ENCODE measurements at places on chromosomes 3 and 15.

GRCh38 chr3:193114431-193115340, 126.3 kb upstream of the PLAAT1 start:
- DNase-seq = no peak

DNA sequence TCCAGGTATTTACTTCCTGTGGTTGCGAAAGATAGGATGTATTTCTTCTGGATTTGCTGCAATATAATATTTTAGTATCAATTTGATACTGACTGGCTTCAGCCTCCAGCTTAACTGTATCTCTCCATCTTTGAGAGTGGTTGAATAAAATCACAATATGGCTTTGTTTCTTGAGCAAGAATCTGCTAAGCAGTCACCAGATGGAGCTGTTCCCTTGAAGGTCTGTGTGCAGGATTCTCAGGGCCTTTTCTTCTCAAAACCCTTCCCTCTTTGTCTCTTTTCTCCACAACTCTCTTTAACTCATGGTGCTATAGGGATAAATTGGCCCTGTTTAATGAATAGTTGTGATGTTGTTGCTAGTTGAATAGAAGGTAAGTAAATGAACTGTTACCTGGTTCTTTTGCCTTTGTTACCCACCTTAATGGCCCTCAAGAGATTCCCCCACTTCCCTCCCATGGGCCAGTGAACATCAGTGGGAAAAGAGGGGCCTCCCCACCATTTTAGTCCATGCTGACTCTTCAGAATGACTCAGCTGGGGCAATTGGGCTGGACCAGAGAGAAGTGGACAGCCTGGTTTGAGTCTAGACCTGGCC, 34.8 kb upstream of the RAB6B start:
- peak; percentile 84 for DNase-seq

- no peak for DNase-seq
Observed at GRCh38 chr15:79082363-79083070, 8.1 kb downstream of the RASGRF1 start.

DNA sequence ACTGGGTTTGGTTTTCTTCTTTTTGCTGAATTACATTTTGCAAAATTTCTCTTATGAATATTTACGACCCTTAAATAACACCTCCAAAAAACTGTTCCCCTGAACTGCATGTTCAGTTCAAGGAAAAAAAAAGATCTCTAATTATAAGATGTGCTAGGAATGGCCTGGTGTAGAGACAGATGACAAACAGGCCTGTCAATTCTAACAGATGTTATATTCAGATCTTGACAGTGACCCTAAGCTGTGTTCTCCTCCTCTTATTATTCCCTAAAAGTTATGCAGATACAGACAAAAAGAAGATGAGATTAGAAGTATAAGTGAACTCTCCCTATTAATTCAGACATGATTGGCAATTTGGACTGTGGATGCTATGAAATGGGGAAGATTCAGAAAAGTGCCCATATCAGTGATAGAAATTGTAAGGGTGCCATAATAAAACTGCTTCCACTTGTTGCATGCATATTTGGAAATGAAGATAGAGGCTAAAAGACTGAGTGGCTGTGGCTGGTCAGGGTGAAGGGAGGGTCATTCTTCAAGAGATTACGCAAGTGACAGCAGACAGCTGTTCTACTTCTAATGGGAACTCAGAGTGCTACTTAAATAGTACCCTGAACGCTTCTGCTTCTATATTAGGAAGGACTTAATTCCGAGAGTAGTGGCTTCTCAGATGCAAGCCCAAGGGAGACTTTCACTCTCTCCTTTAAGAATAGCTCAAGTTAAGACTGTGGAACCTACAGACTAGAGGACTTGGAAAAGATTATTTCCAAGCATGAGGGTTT, 75.5 kb downstream of the ADAMTS9 start:
- DNase-seq = no peak

DNA sequence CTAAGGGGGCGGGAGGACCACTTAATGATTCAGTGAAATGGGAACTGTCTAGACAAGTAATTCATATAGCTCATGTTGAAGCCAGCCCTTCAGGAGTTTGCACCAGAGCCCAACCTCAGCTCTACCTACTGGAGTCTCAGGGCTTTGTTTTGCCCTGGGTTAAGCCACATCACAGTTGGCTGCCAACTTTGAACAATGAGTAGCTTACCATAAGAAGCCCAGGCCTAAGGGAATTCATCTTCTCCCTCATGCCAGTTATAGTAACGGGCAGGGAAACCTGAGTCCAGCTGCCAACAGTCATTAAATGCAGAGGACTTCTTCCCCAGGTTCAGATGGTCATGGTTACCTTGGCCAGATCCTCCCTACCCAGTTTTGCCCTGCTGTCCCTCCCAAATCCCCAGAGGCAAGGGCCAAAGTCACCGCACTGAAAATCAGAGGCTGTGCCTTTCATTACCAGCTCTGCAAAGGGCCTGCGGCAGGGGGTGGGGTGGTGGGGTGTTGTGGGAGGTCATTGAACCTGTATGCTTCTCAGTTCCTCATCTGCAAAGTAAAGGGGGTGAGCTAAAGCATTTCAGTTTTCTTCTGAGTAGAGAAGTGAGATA, 302.2 kb upstream of the NR2E3 start:
- no peak for DNase-seq

DNA sequence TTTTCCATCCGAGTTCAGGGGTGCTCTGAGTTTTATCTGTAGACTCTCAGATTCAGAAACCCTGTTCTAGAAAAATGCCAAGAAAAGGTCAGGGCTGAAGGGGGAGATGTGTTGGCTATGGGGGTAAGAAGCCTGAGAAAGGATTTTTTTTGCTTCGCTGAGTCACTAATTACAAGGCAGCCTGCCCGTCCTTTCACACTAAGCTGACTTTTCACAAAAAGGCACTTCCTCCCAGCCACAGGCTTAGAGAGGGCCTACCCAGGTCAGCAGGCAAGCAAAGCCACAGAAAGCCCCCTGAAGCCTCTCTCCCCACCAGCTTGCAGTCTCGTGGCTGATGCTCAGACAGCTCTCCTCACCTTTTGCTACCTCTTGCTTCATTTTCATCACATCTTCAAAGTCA, 192.6 kb upstream of the PRICKLE2 start:
- no peak for DNase-seq

DNA sequence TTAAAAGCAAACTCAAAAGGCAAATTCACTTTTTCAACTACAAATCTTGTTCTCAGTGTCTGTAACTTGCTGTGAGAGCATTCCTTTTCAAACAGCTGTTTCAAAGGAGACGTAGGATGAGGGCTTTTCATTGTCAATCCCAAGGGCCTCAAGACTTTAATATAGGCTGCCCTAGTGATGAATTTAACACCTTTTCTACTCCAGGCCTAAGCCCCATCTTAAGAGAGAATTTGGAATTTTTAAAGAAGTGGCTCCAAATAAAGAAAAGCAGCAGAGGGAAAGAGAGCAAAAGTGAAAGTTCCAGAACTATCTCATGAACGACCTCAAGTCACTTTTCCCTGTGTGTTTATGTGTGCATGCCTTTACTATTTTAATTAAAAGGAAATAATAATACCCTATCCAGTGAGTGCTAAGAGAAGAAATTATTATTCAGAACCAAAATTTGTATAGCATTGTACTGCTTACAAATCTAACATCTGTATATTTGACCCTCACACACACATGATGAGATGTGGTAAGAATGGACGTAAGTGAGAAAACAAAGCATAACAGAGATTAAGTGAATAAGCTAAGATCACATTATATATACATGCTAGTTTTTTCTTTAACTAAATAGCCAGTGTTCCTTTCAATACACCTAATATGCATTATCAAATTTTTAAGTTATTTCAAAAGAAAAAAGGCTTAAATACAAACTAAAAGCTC, 196.4 kb downstream of the VGLL3 start:
- DNase-seq = no peak

- DNase-seq = no peak
Observed at GRCh38 chr3:115082260-115082659, 64.8 kb downstream of the ZBTB20 start.

DNA sequence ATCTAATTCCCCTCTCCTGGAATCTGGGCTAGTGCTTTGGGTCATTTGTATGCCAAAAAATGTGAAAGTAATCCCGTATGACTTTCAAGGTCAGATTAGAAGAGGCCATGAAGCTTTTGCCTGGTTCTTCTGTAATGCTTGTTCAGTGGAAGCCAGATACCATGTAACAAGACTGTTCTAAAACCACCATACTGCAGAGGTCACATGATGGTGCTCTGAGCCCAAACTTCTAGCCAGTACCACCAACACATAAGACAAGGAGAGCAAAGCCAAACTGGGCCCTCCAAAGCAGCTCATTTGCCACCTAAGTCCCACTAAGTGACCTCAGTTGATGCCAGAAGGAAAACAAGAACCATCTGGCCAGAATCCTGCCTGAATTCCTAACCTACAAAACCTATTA, 64.3 kb upstream of the MELTF start:
- DNase-seq = no peak

DNA sequence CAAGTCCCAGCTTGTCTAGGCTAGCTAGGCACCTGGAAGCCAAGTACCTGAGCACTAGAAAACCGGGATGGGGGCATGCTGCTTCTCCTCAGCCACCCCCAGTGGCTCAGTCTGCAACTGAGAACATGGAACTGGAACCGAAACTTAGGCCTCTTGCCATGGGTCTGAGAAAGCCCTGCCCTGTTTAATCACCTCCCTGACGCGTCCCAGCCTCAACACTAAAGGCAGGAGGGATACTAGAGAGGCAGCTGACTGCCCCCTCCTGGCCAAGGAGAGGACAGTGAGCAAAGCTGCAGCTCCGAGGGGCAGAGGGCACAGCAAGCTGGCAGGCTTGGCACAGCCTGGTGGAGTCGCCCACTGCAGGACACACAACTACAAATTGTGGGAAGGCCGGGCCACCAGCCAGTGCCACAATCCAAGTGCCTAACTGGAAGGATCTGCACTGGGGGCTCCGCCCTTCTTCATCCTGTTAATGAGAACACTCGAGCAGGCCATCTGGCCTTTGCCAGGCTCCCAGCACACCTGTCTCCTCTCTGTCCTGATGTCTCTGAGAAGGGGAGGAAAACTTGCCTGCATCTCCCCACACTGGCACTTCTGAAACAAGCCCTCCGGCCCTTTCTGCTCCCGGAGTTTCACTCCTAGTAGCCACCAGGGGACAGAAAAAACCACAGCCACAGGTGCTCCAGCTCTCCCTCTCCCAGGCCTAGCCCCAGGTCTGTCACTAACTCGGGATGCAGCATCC, 53.7 kb downstream of the BDH1 start:
- peak; percentile 44 for DNase-seq

DNA sequence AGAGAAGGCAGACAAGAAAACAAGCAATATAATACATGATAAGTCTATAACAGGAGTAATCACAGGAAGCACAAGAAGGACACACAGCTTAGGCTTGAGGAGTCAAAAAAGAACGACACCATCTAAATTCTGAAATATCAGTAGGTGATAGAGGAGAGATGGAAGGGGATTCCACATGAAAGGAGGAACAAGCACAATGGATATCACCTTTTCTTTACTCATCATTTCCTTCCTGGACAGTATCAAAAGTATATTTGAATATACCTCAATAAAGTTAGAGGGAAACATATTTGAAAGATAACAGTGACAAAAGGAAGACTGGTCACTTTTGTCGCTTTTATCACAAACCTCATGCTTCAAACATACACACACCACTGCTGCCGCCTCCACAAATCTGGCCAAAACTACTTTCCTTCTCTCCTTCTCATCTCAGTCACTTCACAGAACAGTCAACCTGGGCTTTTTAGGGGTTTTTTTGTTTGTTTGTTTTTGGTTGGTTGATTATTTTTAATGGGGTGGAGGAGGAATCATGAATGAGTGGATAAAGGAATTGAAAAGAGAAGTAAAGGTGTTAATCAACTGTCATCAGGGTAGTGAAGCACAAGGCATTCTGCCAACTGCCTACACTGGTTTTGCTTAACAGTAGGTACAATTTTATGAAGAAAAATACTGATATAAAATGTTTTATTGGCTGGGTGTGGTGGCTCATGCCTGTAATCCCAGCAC, 18.5 kb downstream of the DENND4A start:
- DNase-seq = no peak

DNA sequence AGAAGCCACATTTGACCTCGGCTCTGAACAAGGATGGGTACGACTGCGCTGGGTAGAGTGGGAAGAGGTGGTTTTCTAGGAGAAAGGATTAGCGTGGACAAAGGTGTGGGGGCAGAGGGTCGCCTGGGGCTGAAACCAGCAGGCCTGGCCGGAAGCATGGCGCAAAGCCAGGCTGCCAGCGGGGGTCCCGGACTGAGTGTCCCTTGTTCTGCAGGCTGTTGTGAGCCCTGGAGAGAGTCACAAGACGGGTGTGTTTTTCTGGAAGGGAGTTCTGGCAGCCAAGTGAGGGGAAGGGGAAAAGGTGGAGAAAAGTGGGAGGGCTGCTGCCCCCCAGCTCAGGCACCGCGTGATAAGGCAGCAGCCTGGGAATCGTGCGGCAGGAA, 98.5 kb upstream of the MEF2A start:
- no peak for DNase-seq

DNA sequence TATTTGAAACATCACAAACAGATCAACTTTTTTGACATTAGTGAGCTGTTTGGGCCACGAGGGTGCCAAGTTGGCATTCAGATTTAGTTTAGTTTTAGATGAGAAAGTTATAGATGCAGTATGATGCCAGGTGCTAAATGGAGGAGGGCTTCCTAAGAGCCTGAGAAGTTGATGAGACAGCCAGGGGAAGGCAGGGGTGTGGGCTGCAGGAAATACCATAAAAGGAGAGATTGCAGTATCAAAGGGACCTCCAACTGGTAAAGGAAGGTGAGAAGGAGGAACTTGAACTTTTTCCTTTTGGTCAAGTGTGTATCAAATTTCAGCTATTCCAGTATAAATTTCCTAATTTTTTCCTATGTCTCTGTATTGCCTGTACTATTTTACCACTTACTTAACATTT, 2.0 kb upstream of the TNIK start:
- DNase-seq = no peak

DNA sequence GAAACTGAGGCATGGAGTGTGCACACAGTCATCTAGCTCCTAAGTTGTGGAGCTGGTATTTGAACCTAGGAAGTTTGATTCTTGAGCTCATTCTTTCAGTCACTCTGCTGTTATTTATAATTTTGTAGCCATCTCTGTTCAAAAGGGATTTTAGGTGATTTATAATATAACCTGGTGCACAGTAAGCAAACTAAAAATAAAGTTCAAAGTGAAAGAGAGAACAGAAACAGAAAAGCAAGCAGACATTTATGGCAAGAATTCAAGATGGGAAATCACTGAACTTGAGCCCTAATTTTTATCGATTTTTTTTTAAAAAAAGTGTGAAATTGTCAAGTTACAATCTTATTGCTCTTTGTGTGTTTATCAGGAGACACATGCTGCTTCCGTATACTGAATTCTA, 71.4 kb upstream of the SLC7A14 start:
- no peak for DNase-seq

DNA sequence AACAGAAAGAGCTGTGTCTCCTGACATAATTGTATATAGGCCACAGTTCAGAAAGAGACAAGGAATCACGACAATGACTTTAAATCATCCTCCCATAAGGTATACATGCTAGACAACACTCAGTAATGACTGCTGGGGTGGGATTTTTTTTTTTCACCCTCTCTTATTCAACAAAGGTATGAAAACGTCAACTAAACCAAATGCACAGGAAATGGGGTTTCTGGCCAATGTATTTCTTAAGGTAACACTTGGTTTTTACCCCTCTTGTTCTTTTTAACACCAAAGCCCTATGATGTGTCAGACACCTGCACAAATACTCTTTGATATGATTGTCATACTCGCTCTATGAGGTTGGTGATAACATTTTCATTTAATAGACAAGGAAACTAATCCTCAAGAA, 78.3 kb downstream of the MCF2L2 start:
- no peak for DNase-seq

Data from brain (organoid and tissue), 16 donors.